Kidney epithelial cell (primary cell): ENCODE measurements at places on chromosomes 6 and 20.

DNA sequence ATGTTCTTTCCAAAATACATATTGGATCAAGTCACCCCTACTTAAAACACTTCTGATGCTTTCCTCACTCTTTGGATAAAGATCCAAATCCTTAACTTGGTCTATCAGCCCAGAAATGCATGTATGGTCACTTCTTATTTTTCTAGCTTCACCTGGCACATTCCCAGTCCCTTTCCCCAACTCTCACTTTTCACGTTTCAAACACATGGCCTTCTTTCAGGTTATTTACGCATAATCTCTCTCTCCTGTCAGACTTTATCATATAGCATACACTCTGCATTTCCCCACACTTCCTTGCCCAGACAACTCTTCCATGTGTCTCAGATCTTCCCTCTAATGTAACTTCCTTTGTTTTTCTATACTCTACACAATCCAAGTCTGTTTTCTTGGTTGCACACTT, 12.8 kb downstream of the PHIP start:
- DNase-seq: no peak

DNA sequence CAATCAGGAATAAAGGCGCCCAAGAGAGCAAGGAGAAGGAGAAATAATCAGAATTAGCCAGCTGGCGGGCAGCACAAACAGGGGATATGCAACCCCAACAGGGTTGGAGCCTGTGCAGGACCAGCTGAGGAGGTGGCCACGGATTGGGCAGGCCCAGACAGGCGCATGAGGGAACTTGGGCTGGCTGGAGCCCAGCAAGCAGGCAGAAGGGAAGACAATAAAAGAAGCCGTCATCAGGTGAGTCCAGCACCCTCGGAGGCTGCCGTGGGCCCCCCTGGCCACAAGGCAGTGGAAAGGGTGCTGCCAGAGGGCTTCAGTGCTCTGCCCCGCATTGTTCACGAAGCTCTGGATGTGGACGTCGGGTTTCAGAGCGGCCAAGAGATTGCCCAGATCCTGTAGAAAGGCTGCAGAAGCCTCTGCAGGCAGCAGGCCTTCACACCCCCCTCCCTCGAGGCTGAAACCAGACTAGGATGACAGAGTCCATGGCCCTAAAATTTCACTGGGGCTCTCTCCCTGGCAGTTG, 28.4 kb upstream of the MAFB start:
- DNase-seq: no peak

DNA sequence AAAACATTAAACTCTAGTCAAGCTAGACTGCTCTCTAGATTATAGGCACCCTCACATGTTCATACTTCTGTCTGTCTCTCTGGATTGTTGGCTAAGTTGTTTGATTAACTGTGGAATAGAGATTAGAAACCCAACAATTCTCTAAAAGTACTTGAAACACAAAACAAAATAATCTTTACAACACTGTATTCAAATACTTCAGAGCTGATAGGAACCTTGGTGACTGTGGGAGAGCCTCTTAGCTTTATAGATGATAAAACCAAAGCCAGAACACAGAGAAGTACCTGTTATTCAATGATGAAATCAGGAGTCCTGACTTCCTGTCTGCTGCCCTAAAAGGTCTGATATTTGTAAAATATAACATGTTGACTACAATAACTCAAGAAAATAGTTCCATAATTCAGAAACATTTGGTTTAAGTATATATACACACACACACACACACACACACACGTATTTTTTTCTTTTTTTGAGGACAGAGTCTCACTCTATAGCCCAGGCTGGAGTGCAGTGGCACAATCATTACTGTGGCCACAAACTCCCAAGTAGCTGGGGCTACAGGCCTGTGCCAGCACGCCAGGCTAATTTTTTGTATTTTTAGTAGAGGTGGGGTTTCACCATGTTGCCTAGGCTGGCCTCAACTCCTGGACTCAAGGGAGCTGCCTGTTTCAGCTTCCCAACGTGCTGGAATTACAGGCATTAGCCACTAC, 222.0 kb downstream of the FUT9 start:
- no peak for DNase-seq

DNA sequence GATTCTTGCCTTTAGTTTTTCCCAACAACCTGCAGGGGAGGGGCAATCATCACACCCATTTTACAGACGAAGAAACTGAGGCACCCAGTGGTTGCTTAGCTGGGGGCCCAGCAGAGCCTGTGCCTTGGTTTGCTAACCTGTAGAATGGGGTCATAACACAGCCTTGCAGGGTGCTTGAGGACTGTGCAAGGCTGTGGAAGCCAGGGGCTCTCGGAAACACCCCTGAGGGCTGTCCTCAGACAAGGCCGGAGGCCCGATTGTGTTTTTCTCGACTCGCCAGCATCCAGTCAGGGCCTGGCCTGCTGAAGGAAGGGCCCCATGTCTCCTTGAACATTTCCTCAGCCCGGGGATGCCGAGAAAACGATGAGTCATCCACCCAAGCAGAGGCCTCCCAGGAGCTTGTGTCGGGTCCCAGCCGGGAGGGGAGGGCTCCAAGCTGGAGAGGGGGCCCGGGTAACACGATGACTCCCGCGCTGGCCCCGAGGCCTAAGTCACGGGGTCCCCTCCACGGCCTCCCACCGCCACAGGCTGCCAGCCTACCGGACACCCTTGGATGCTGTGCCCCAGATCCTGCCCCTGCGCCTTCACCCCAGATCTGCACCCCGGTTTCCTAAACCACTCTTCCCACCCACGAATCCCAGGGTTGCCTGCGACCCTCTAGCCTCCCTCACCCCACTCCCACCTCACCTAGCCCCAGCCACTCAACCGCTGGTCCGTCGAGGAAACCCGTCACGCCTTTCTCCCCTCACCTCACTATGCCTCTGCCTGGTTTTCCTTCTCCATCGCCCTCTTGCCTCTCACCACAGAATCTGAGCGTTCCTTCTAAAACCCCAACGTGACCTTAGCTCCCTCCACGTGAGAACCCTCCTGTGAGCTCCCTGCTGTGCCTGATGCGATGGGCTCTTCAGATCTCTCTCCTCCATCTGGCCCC, 10.6 kb downstream of the NOL4L start:
- peak; percentile 59 for DNase-seq

DNA sequence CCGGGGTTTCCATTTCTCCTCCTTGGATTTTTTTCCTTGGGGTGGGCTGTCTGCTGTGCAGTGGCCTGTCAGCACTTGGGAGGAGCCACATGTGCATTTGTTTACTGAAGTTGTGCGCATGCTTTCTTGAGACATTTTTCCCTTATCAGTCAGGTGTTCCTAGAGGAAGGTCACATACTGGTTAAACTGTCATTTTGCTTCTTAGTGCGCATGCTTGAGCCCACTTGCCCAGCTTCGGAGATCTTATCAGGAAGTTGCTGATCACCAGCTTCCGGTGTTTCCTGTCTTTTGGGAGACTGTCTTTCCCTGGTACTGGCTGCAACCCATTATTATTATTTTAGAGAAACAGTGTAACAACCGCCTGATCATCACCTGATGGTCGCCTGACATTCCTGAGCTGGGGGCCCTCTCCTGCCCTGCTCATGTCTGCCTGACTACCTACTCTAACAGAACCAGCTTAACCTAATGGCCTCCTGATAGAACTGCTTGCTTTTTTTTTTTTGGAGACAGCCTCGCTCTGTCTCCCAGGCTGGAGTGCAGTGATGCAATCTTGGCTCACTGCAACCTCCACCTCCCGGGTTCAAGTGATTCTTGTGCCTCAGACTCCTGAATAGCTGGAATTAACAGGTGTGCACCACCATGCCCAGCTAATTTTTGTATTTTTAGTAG, 378 bp upstream of the ERVFRD-1 start:
- no peak for DNase-seq

- no peak for DNase-seq
These were observed at the start of gene ZBP1 for GRCh38 chr20:57620274-57620990. TSS of gene ZBP1 (minus strand) at chr20:57620426. CDS start at chr20:57620295, 131 bp downstream.
